ENCODE measurements at places on chromosomes 7 and 10.

- DNase-seq: no peak
Observed at GRCh38 chr7:116994611-116995010, 41.3 kb downstream of the ST7 start.

GRCh38 chr7:44637788-44638594, 31.6 kb downstream of the OGDH start:
- DNase-seq: no peak

DNA sequence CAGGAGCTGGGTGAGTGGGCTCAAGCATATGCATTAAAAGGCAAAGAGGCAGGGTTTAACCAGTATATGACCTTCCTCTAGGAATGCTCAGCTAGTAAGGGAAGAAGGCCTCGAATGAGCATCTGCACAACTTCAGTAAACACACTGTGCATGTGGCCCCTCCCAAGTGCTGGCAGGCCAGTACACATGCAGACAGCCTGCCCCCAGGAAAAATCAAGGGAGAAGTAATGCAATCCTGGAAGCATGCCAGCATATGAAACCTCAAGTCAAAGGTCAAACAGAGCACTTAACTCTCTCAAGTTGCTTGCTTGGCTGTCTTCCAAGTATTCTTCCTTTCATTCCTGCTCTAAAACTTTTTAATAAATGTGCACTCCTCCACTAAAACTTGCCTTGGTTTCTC, 208.4 kb downstream of the ACTR3B start:
- DNase-seq: no peak

DNA sequence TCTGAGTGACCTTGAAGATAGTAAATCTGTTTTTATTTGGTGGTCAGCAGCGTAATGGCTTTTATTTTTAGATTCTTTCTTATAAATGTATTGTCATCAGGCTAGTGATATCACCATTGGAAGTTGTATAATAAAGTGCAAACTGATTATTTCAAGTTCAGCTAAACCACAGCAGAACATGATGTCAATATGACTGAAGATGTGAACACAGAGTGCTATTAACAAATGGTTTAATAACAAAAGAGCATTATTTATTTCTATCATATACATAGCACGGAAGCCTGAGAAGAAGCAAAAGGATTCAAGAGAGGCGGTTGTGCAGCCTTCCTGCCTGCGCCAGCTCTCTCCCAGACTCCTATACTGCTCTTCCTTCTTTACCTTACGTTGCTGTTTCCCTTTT, 142.7 kb downstream of the SDK1 start:
- no peak for DNase-seq

DNA sequence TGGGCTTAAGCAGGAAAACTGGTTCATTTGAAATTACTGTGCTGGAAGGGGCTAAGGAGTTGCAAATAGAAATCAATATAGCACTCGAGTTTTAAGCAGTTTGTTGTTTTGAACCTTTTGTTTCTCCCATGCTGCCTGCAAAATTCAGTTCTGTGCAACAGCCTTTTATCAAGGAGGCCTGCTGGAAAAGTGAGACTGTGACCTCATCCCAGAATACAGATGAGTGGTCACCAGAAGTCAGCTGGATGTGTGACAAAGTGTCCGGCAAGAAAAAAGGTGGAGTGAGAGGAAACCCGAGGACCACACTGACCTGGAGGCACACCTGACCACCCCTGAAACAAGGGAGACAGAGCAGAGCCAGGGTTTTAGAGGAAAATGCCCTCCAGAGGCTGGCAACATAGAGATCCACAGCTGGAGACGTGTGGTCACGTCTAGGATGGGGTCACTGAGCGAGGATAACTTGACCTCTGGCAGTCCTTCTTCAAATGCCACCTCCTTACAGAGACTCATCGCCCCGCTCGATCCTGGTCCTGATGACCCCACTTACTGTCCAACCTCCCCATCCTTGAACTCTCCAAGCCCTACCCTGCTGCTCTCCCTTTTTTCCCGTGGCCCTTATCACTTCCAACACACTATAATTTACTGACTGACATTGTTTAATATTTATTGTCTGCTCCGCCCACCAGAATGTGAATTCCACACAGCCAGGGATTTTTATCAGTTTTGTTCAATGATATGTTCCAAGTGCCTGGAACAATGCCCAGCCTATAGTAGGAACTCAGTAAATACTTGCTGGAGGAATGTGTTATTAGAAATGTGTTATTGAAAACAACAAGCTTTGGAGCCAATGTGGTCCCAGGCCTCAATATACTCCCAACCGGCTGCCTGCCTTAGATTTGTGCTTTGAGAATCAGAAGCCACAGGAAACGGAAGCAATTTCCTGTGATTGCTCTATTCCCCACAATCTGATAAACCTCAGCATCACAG, 243.8 kb downstream of the GLI3 start:
- no peak for DNase-seq

GRCh38 chr7:116543664-116544063, 18.8 kb downstream of the CAV1 start:
- no peak for DNase-seq

DNA sequence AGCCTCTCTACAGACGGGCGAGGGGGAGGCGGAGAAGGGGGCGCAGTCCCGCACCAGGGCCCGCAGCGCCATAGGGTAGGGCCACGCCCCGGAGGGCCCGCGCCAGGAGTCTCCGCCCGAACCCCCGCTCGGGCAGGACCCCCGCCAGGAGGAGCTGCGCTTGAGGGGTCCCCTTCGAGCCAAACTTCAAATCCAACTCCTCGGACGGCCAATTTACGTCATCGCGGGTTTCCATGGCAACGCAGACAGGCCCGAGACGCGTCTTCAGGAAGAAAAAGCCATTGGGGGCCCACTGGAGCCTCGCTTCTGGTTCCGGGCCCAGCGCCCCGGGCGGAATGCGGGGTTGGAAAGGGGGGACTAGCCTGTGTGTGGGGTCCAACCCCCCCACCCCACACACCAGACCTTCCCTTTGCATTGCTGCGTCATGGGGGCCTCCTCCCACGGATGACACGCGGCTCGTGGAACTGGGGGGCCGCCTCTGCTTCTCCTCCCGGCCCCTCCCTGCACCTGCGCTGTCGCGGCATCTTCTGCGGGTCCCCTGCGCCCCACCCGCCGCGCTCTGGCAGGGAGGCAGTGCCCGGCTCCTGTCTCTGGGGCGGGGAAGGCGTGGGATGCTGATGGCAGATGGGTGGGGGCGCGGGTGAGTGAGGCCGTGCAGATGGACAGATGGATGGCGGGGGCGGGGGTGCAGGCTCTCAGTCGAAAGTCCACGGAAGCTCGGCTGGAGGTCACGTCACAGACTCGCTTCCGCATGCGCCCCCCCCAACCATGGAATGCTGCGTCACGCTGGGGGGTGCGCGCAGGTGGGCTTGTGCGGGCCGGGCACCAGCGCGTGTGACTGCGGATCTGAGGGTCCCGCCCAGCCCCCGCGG, 1.2 kb downstream of the CALY start:
- DNase-seq: no peak

- DNase-seq: no peak
Observed at GRCh38 chr10:53045315-53045714, 272.7 kb upstream of the MBL2 start.

GRCh38 chr10:94617389-94617944, 66.1 kb upstream of the CYP2C18 start:
- no peak for DNase-seq

- no peak for DNase-seq
Observed at GRCh38 chr10:113350311-113351040, 202.4 kb upstream of the HABP2 start.

GRCh38 chr7:17680026-17680425, 260.3 kb downstream of the SNX13 start:
- no peak for DNase-seq

DNA sequence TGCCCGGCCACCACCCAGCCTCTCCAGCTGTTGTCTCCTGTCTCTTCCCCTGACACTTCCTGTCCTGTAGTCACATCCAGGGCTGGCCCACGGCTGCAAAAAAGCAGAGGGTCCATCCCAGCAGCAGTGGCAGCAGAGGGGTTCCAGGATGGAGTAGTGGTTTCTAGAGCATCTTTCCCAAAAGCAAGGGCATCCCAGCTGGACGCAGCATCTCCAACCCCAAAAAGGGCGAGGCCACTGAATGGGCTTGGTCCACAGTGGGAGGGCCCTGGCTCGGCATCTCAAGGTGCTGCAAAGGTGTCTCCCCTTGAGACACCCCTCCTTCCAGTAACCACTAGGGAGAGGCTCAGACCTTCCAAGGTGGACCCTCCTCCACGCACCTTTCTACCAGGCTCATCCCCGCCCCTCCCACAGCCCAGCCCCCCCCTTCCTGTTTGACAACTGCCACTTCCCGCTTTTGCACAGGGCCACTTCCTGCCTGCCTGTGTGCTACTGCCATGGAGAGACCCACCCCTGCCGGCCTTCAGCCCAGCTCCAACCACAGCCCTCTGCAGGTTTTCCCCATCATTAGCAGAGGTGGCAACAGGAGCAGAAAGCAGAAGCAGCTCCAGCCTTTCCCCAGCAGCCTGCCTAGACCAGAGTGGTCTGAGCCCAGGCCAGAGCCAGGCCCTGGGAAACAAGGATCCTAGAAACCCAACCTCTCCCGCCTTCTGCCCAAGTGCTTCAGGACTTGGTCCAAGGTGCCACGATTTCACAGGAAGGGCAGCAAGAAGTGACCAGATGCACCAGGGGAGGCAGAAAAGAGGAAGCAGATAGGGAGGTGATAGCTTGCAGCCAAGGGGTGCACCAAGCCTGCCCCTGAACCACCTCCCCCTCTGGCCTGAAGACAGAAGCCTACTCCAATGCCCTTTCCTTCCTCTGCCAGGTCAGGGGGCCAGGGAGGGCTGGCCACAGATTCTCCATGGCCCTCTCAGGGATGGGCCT, 8.6 kb downstream of the CAMK2G start:
- DNase-seq: no peak

DNA sequence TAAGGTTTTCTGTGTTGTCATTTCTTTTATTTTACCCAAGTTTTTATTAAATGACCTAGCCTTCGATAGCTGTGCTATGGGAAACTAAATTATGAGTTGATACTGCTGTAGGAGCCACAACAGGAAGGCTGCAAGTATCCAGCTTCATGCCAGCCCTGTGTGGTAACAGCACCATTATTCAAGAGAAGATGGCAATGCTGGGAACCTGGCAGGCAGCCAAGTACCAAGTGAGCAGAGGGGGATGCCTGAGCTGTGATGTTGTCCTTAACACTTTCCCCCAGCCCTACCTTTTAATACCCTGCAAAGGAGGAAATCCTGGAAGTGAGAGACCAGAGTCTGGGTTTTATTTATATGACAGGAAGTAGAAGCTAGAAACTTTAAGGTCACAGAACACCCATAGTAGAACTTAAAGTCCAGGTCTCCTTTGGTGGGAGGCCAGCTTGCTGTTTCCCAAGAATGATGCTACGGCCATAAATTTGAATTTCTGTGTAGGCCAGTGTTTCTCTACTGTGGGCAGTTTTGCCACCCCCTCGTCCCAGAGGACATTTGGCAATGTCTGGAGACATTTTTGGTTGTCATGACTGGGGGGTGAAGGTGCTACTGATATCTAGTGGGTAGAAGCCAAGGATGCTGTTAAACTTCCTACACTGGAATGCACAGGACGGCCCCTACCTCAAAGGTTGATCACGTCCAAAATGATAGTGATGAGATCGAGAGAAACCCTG, 9.2 kb upstream of the ATXN7L1 start:
- no peak for DNase-seq

DNA sequence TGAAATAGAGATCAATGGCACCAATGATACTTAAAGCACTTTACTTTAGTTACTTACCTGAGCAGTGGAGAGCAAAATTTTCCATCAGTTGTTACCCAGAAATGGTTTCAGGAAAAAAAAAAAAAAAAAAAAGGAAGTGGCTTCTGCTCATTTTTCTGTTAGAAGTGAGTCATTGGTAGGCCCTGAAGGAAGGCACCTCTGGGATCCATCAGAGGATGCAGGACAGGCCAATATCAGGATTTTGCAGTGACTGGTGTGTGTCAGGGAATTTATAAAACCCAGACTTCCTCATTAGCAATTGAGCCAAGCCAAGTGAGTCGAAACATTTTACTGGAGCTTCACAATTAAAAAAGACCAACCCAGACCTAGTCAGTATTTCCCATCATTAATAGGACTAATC, 2.3 kb upstream of the SMIM30 start:
- DNase-seq: no peak

GRCh38 chr7:127654404-127655394, 2.7 kb downstream of the SND1 start:
- no peak for DNase-seq

- DNase-seq: no peak
Observed at GRCh38 chr7:138610671-138611170, 90.4 kb downstream of the SVOPL start.

GRCh38 chr10:62866451-62866850, 50.3 kb upstream of the EGR2 start:
- no peak for DNase-seq

DNA sequence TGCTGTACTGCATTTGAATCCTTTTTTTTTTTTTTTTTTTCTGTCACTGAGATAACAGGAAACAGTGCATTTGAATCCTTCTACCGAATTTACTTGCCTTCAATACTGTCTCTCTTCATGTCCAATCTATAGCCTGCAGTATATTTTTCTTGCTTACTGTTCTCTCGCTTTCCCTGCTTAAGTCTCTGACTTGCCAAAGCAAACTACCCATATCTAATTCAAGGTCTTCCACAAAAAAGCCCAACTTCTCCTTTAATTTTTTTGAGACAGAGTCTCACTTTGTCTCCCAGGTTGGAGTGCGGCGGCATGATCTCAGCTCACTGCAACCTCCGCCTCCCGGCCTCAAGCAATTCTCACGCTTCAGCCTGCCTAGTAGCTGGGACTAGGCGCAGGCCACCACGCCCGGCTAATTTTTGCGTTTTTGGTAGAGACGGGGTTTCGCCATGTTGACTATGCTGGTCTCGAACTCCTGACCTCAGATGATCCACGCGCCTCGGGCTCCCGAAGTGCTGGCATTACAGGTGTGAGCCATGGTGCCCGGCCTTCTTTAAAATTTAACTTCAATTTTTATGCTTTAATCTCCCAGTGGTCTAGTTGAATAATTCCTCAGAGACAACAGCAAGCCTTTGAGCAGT, 882 bp downstream of the PDCD11 start:
- DNase-seq: no peak

GRCh38 chr7:110311556-110311955, 779.4 kb upstream of the LRRN3 start:
- no peak for DNase-seq

GRCh38 chr10:624605-625332, 64.7 kb downstream of the DIP2C start:
- no peak for DNase-seq

DNA sequence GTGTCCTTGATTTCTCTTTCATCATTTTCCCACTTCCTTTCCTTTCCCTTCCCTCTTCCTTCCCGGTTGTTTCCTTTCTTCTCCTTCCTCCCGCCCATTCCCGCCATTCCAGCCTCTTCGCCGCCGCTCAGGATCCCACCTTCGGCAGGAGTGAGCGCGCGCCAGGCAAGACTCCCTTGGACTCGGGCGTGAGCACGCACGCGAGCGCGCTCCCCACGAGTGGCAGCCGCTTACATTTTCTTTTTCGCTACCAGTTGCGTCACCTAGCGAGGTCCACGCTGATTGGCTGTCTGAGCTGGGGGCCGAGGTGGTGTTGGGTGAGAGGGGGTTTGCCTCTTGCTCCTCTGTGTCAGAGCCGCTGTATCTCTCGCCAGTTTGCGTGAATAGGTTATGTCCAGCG, 11.8 kb downstream of the ZAN start:
- peak; percentile 22 for DNase-seq
